CD4-positive, alpha-beta T cell treated with Interleukin-6 at 100 ng/mL for 8 hours (primary cell): ENCODE measurements at places on chromosomes 3 and 15.

GRCh38 chr3:21020043-21020442 lies 731.0 kb downstream of the ZNF385D start:
- no peak for DNase-seq

- no peak for DNase-seq
These were observed 82.7 kb upstream of the SLC6A6 start for GRCh38 chr3:14319654-14320182.

GRCh38 chr15:92807971-92808571 lies 92.1 kb upstream of the CHD2 start:
- peak; percentile 11 for DNase-seq

DNA sequence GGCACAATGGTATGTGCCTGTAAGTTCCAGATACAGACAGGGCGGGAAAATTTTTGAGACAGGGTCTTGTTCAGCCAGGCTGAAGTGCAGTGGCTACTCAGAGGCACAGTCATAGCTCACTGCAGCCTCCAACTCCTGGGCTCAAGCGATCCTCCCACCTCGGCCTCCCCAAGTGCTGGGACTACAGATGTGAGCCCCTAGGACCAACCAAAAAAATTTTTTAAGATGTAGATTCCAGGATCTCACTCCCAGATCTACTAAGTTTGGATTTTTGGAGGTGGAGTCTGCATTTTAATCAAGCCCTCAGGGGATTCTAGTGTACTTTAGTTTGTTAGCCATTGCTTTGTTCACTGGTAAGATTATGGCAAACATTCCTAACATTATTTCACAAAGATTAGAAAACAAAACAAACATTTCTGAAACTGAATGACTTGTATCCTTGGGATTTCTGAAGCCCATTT lies 2.7 kb downstream of the LIPH start:
- DNase-seq: no peak

- DNase-seq: no peak
These were observed 11.6 kb upstream of the NRROS start for GRCh38 chr3:196627918-196628231.

DNA sequence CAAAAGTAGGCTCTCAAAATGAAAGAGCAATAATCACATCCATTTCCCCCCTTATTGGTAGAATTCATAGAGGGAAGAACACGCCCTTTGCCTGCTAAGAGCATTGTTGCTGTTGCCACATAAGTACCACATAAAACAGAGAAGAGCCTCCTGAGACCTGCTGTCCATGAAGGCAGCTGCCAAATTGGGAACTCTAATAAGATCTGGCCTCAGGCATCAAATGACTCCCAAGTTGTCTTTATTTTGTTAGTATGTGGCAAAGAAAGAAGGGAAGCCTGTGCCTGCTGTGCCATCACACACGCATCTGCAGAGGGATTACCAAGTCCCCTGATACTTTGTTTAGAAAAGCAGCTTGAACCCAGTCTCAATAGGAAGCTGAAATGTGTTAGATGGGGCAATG lies 23.9 kb downstream of the VGLL3 start:
- DNase-seq: no peak

DNA sequence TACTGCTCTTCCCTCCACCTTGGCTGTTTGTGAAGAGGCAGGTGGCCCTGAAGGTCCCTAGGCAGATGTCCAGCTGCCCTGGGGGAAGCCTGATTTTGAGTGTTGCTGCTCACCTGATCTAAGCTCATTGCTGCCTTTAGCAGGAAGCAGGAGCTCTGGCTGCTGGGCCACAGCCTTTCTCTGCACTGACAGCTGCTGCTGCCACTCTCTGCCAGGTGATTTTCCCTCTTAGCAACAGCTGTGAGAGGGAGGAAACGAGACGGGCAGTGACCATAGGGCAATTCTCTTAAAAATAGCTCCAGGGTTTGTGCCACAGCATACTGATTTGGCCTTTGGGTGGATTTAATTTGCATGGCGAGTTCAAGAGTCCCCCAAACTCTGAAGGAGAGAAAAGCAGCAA lies 415.8 kb upstream of the SEMA6D start:
- DNase-seq: no peak

GRCh38 chr3:113142476-113142875 lies 68.9 kb upstream of the BOC start:
- no peak for DNase-seq

DNA sequence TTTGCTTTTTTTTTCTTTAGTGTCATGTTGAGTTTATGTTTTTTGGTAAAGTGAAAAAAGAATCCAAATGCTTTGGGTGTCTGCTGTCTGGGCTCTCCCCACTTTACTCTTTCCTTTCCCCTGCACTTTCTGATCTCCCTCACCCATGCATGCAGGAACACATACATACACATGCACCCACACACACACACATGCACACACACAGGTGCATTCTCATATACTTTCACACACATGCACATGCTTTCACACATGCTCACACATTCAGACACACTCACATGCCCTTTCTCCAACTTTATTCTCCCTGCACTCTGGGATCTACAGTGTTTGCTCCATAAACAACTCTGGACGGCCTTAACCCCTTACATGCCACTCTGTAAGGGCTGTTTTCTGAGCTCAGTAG lies 46.4 kb upstream of the CFAP161 start:
- DNase-seq: no peak

DNA sequence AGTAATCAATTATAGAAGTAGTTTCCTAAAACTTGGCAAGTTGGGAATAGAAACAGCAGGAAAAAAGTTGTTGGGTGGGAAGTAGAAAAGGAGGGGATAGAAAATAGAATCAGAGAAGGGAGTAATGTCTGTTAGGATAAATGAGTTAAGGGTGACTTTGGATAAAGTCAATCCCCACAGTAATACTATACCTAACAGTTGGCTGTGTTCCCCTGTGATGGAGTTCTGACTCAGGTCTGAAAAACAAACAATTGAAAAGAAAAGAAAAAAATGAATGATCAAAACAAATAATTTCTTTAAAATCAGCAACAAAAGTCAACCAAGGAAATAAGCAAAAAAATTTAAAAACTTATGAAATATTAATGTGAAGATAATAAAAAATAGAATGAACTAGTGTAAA lies 50.3 kb downstream of the EMC4 start:
- no peak for DNase-seq

DNA sequence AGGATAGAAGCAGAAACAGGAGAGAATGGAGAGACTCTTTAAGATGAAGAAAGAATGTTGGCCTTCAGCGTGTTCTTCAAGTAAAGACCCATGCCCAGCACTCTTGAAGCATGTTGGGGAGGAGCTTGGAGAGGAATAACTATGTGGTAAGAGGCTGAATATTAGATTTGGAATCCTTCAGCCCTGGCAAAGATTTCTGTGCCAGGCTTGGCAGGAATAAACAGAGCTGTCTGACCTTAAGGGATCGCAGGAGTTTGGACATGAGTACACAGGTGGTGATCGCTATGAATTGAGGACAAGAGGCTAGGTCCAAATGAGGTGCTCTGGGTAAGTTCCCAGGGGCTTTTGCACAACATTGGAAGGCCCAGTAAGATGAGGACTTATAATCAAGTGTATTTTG lies 132.6 kb upstream of the TBL1XR1 start:
- DNase-seq: no peak

- no peak for DNase-seq
These were observed 92.7 kb upstream of the RARB start for GRCh38 chr3:25335356-25335755.

GRCh38 chr15:64813075-64813474 lies 12.4 kb downstream of the PIF1 start:
- no peak for DNase-seq

DNA sequence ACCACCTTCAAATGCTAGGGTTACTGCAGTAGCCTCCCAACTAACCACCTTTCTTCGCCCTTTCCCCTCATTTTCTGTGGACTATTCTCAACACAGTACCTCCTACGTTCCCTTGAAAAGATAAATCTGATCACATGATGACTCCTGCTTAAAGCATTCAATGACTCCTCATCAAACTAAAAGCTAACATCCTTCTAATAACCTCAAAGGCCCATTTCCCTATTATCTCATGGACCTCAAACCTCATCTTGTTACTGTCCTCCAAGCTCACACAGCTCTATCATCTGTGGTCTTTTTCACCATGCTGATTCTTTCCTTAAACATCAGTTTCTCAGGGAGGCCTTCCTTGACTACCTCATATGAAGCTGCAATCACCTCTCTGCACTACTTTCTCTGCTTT lies 29.6 kb downstream of the GADL1 start:
- DNase-seq: no peak

DNA sequence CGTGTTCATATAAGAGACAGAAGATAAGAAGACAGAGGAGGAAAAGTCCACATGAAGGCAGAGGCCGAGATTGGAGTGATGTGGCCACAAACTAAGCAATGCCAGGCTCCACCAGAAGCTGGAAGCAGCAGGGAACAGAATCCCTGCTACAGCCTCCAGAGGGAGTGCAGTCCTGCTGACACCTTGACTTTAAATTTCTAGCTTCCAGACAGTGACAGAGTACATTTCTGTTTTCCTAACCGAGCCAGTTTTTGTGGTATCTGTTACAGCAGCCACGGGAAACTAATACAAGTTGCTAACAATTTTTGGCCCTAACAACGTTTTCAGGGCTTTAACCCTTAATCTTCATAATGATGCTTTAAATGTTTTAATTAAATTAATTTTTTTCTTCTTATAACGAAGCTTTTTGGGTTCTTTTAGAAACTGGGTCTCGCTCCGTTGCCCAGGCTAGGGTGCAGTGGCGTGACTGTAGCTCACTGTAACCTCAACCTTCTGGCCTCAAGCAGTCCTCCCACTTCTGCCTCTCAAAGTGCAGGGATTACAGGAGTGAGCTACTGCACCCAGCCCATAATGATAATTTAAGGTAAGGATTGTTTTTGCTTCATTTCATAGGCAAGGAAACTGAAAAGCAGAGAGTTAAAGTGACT lies 202.3 kb upstream of the PROK2 start:
- no peak for DNase-seq

GRCh38 chr15:66723826-66724731 lies 22.0 kb downstream of the SMAD6 start:
- DNase-seq: no peak

DNA sequence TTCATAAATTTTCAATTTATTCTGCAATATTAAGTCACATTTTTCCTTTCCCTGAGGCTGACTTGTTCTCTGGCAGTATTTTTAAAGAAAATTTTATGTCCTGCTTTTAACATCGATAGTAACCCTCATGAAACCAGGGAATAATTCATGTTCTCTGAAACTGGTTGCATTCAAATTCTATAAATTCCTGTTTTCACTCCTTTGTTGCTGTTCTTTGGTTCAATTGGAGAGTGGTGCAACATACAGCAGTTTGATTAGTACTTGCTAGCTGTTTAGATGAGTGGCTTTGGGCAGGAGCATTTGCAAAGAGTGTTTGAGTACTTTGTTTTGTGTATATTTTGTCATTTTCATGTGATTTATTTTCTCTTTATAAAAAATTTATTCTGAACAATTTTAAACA lies 19.2 kb downstream of the ZIC1 start:
- no peak for DNase-seq

DNA sequence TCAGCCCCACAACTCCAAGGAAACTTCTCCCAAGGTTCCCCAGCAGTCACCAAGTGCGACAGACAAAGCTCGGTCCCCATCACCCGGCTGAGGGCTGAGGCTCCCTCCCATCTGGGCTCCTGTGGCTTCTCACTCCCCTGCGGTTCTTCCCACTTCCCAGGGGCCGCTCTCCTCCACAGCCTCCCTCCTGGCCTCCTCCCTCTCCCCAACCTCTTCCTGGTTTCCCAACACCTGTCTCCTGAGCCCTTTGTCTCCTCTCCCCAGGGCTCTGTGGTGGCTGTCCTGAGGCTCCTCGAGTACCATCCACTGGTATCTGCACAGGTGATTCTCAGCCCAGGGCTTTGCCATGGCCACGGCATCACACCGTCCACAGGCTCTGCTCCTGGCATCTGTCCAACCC lies 113.2 kb upstream of the NSMCE3 start:
- DNase-seq: no peak

GRCh38 chr3:26753095-26753494 lies 130.5 kb downstream of the LRRC3B start:
- DNase-seq: no peak

- DNase-seq: peak; percentile 87
These were observed 108.1 kb downstream of the KLF13 start for GRCh38 chr15:31434588-31435260.

DNA sequence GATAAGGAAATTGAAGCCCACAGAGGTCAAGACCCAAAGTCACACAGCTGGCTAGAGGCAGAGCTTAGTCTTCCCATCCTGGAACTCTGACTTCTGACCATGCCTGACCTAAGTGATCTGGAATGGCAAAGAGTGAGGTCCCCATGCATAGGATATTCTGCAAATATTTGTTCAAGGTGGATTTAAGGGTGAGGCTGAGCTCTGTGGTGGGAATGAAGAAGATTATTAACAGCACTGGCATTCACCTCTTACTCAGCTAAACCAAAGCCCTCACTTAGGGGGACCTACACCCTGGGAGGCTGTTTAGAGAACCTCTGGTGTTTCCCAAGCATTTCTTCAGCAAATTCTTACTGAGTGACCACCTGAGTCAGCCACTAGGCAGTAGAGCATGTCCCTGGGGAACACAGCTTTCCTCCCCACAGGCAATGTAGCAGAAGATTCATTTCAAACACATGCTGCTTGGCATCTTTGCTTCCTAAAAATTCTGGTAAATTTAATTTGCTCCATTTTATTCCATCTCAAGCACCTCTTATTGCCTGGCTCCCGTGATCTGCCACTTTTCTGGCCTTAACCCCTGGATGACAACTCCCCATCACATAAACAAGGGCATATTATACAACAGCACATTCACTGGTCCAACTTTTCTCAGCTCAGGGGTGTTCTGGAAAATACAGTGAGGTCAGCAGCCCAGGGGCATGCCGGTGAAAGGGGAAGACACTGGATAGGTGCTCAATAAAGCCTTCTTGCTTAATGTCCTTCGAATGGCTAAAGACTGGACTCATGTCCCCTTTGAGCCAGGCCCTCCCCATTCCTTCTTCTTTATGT lies 176.0 kb downstream of the ABHD5 start:
- no peak for DNase-seq

GRCh38 chr15:82532991-82533481 lies 7.2 kb downstream of the RPS17 start:
- DNase-seq: no peak

DNA sequence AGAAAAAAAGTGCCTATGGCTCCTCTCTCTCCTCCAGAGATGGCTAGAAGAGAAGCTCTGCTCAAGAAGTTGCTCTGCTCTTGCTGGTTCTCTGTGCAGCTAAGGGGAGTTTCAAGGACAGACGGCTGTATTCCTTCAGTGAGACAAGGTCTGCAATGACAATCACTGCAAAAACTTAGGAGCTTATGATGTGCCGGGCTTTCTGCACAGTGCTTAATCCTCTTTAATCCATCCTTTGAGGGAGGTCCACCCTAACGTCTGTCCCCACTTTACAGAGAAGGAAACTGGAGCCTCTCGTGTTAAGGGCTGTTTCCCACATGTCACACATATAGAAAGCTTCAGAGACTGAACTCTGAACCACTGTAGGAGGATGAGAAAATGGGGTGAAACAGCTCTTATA lies 260.6 kb downstream of the MEX3B start:
- DNase-seq: no peak

DNA sequence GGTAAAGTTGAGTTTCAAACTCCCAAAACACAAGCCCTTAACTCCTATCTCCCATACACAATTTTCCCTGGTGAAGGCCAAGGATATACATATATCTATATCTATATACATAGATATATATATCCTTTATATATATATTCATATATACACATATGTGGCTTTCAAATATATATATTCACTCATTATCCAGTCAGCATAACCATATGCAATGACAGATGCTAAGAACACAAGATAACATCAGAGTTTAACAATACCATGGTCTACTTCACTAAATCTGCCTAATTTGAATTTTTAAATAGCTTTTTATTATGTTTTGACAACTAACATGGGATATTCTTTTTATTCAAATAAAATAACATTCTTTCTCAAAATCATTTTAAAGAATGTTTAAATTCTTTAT lies 24.7 kb downstream of the ZBBX start:
- no peak for DNase-seq

GRCh38 chr3:28835751-28836150 lies 445.1 kb upstream of the RBMS3 start:
- no peak for DNase-seq
